ENCODE measurements at places on chromosomes 4 and X.

- no peak for DNase-seq
Measured at GRCh38 chr4:86948276-86948675, 13.5 kb downstream of the AFF1 start.

DNA sequence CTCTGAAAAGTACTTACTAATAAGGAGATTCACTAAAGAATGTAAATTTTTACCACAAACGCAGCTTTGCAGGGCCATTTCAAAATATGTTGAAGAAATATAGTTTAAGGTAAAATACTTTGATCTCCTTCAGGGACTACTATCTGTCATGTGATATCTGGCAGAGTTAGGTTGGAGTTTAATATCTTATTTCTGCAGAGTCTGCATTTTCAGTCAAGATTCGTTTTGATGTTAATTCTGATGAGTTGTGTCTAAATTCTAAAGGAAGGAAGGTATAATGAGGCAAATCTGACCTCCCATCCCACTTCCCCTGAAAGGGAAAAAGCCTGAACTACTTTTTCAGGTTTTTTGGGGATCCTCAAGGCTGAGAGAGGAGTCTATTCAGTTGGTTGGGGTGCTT lies 123.9 kb upstream of the TECRL start:
- DNase-seq: no peak

- DNase-seq: no peak
Measured at GRCh38 chr4:136637071-136637777, 895.1 kb downstream of the PCDH18 start.

GRCh38 chr4:7837597-7838135 lies 102.0 kb downstream of the AFAP1 start:
- no peak for DNase-seq

GRCh38 chr4:88818631-88819470 lies 121.2 kb upstream of the NAP1L5 start:
- peak; percentile 48 for DNase-seq

DNA sequence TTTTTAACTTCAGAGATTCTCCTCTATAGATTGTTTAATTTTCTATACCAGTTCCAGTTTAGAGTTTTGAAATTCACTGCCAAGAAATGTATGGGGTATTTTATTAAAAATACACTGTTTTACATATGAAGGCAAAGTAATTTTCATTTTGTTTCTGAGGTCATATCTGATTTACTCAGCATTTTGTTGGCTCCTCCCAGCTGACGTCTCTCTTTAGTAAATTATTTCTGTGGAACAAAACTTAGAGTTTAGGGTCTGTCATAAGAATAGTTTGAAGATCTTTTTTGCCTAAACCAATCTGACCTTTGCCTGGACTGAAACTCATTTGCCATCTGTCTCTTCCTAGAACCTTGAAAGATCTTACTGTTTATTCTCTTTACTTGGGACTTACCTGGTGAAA lies 16.9 kb downstream of the FNIP2 start:
- no peak for DNase-seq
